Activated naive CD8-positive, alpha-beta T cell treated with anti-CD3 and anti-CD28 coated beads, Interleukin-2, amount 50 U/mL, for 24 hours (primary cell): ENCODE measurements at places on chromosomes 4 and X.
A peak's percentile ranks its signal among the peaks of the same experiment; 100 is the strongest.

DNA sequence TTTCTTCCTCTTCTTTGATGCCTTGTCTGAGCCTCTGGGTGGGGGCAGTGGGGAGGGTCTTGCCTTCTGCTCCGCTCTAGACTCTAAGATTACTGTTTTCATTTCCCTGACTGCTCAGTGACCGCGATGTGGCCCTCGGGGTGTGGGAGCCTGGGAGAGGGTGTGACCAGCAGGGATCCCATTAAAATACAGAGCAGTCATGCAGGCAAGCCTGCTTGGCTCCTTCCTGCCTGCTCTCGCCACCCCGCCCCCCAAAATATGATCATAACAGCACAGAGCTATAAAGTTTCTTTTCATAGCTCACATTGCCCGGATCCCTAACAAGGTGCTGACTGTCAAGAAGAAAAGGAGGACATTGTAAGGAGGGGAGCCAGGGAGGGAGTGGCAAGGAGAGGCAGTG, 332.9 kb downstream of the RAB28 start:
- DNase-seq, result no peak
- no peaks in the 10 kb centered on the region for H3K4me1 ChIP-seq
- H3K36me3 ChIP-seq, result no peaks in the 10 kb centered on the region
- no peak overlapping the region for H3K27ac ChIP-seq

- H3K36me3 ChIP-seq, result no peaks in the 10 kb centered on the region
- no peak for DNase-seq
- no peaks in the 10 kb centered on the region for H3K4me1 ChIP-seq
- no peak overlapping the region for H3K4me3 ChIP-seq
Measured at GRCh38 chr4:169184236-169184635, 86.5 kb downstream of the SH3RF1 start.

GRCh38 chr4:56372774-56373173, 14.5 kb downstream of the AASDH start:
- peaks cover 27% of the 10 kb centered on the region for H3K36me3 ChIP-seq
- no peak overlapping the region for H3K4me3 ChIP-seq
- no peak overlapping the region for H3K27ac ChIP-seq
- no peak for DNase-seq
- no peaks in the 10 kb centered on the region for H3K4me1 ChIP-seq

DNA sequence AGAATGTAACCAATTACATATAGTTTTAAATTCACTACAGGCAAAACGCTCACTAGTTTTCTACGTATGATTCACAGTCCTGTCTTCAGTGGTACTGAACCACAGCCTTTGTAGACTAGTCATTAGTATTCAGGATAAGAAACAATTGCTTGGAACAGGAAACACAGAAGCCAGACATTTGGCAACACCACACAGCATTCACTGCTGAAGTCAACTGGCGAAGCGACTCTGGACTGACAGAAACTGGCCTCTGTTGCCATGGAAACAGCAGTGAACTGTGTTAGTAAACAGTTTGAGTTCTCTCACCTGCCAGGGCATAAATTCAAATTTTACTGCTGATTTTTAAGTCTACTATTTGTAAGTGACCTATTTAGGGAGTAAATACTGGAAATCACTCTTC, 57.6 kb downstream of the MAPK10 start:
- H3K27ac ChIP-seq, result no peak overlapping the region
- DNase-seq, result no peak
- H3K4me1 ChIP-seq, result no peaks in the 10 kb centered on the region

- H3K36me3 ChIP-seq, result no peaks in the 10 kb centered on the region
- peak; percentile 6 for DNase-seq
- no peak overlapping the region for H3K4me3 ChIP-seq
- H3K4me1 ChIP-seq, result no peaks in the 10 kb centered on the region
- peaks cover 2% of the 10 kb centered on the region for H3K27me3 ChIP-seq
- H3K27ac ChIP-seq, result no peak overlapping the region
Measured at GRCh38 chr4:151933122-151933827, 172.5 kb upstream of the GATB start.
